AG09309 (cell line): ENCODE measurements at places on chromosomes 1 and 21.

GRCh38 chr1:206512851-206513180 lies 5.5 kb downstream of the RASSF5 start:
- DNase-seq = no peak

GRCh38 chr1:185328255-185328654 lies 11.2 kb upstream of the IVNS1ABP start:
- no peak for DNase-seq

DNA sequence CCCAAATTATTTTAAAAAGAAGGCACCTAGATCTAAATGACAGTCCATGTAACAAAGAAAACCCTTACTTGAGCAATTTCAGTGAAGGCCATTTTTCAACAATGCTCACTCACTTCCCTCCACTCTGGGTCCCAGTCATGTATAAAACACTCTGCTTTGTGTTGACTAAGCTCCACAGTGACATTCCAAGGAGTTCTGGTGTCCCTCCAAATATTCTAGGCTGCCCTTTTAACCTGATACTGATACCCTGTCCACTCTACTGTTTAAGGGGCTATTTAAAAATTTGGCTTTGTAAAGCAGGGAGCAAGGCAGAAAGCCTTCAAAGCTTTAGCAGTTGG lies 73.6 kb downstream of the GNG12 start:
- DNase-seq = no peak

GRCh38 chr1:183654706-183655105 lies 1.6 kb upstream of the APOBEC4 start:
- DNase-seq = no peak

GRCh38 chr1:212487774-212488435 lies 55.2 kb downstream of the NENF start:
- DNase-seq = no peak

GRCh38 chr1:52460694-52461093 lies 56.3 kb downstream of the PRPF38A start:
- DNase-seq = peak; percentile 8

DNA sequence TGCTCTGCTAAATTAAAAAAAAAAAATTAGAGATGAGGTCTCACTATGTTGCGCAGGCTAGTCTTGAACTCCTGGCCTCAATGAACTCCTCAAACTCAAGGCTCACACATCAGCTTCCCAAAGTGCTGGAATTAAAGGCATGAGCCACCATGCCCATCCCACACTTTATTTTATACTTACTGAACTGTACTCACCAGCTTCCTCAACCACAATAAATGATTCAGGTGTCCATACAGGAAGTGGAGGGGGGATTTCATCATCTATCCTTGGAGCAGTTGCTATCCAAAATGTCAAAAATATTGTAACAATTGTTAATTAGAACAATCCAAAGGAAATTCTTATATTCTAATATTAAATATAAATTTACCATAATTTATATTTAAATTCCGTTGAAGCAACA lies 22.4 kb upstream of the RSBN1 start:
- no peak for DNase-seq

GRCh38 chr1:223628233-223629125 lies 37.0 kb downstream of the CAPN8 start:
- peak; percentile 1 for DNase-seq

- DNase-seq = no peak
These were observed 456.7 kb downstream of the LMO4 start for GRCh38 chr1:87785386-87785785.

DNA sequence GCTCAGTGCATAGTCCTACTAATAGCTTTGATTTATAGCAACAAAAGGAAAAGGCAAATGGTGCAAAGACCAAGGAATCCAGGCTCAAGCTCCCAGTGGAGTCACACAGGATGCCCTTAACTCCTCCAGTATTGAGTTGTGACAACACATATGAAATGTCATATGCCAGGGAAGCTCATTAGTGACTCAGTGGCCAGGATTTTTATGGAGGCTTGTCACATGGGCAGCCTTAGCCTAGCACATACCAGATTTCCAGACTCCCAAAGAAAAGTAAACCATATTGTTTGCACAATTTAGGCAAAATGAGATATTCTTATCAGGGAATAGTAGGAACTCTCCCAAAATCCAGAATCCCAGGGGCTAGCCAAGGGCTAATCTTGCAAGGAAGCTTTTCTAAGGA lies 129.2 kb downstream of the MAGI3 start:
- no peak for DNase-seq

DNA sequence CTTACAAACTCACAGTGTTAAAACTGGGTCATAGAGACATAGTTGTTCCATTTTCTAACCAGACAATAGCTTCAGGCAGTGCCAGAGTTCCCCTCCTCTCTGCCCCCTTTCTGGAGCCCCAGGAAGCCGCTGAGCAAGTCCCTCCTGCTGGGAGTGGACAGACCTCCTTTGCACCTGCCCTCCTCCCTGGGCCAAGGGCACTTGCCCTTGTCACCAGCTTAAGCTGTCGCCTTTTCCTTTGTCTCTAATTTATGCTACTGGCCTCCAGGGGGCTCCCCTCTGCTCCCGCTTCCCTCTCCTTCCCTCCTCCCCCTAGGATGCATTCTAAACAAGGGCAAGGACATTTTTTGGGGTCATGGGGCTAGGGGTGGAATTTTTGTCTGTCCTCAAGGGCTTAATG lies 182.4 kb downstream of the MIS18A start:
- no peak for DNase-seq

DNA sequence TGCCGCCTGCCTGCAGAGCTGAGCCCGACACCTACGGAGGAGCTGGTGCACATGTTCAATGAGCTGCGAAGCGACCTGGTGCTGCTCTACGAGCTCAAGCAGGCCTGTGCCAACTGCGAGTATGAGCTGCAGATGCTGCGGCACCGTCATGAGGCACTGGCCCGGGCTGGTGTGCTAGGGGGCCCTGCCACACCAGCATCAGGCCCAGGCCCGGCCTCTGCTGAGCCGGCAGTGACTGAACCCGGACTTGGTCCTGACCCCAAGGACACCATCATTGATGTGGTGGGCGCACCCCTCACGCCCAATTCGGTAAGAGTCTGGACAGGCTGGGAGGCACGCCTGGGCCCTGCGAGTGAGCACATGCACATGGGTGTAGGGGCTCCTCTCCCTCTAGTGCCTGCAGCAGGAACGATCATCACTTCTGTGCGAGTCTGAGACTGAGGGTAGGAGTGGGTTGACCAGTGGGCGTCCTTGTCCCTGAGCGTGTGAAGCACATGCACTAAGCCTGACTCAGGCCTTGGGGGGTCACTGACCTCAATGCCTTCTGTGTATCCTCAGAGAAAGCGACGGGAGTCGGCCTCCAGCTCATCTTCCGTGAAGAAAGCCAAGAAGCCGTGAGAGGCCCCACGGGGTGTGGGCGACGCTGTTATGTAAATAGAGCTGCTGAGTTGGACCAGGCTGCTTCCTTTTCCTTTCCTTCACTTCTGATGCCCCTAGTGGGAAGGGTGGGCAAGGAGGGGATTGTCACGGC lies 6.9 kb downstream of the DMAP1 start:
- no peak for DNase-seq

DNA sequence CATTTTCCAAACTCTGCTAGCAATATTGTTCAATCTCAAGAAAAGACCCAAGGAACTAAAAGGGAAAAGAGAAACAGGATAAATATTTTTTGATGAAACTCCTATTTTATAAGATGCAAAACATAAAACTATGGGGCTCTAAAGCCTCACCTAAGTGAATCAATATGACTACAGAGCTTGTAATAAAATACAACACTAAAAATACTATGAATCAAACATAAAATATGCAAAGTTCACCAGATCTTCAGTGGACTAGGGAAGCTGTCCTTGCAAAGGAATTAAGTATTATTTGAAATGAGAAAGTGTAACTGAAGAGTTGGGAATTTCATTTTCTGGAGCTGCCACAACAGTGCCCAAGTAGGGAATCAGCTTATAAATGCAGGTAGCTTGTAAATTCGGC lies 124.5 kb downstream of the CRB1 start:
- no peak for DNase-seq

- no peak for DNase-seq
These were observed 129.8 kb downstream of the ZP4 start for GRCh38 chr1:237760951-237761350.

DNA sequence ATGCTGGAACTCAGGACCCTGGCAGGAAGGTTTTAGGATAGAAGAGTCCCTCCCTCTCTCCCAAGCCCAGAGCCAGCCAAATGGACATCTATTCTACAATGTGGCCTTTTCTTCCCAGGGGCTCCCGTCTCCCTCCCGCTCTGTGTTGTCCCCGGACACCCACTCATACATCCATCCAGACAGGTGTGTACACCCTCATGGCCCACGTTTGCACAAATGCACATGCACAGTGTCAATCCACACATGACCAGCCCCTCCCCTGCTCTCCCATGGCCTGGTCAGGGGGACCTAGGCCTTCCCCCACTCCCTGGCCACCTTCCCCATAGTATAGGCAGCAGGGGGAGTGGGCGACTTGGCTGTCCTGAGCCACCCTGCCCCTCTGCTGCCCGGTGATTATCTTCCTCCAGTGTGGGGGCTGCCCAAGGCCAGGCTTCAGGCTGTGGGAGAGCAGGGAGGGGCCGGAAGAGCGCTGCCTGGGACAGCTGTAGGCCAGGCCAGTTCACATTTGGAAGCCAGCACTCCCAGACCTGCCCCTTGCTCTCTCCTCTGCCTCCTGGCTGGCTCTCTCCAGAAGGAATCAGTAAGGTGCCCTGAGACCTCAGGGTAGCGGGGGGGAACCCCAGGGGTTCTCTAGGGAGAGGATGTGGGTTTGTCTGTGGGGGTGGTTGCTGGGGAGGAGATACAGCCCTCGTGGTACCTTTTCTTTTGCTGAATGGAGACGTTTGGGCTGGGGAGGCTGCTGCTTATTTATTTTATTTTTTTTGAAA lies 4.1 kb upstream of the PTPN7 start:
- DNase-seq = no peak

- no peak for DNase-seq
These were observed 327.5 kb upstream of the RUNX1 start for GRCh38 chr21:35376406-35377135.
